ENCODE measurements at places on chromosomes 2 and 18.

DNA sequence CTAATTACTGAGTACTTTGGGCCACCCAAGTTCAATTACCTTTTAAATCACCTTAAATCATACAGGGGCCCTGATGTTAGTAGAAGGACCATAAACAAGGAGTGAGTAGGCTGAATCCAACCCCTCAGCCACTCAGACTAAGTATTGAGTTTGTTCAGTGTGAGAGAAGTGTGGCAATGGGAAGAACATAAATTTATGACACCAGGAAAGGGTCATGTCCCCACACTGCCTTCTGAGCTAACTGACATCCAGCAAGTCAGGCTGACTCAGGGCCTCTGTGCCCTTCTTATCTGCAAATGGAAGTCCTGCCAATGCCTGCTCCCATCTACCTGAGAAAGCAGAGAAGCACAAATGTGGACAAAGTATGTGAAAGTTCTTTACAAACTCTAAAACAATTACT lies 12.9 kb downstream of the PLEKHM3 start:
- no peak for DNase-seq

GRCh38 chr2:66111706-66112105 lies 323.2 kb upstream of the MEIS1 start:
- no peak for DNase-seq

- DNase-seq = no peak
Observed at GRCh38 chr2:109057686-109058085, 68.7 kb upstream of the EDAR start.

DNA sequence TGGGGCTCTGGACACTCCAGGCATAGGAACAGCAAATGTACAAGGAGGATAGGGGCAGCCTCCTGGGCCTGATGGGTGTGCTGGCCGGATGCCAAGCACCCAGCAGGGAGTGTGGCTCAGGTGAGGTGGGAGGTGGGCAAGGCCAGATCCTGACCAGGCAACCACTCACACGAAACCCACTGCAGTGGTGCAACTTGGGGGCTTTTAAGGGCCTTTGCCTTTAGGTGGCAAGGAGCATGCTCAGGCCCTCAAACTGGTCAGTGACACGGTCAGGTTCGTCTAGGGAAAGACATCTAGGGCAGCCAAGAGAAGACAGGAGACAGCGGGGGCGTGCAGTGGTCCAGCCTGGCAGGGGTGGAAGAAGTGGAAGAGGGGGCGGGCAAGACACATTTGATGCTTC lies 18.4 kb upstream of the TEX51 start:
- DNase-seq = no peak

GRCh38 chr2:64284751-64285150 lies 140.5 kb upstream of the PELI1 start:
- no peak for DNase-seq

- DNase-seq = no peak
Observed at GRCh38 chr2:25280051-25280687, 61.6 kb downstream of the DNMT3A start.

DNA sequence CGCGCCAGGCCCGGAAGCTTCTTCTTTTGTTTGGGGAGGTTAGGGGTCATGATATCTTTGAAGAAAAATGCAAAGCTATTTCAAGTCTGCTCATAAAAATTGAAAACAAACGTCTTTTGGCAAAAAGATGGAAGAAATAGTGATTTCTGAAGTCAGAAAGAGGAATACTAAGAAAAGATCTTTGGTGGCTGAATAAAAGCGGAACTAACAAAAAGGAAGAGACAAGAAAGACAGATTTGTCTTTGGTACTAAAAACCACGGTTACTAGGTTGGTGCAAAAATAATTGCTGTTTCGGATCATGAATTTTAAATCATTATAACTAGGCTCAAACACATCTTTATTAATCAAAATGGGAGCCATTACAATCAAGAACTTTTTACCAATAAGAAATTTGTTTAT lies 164.6 kb upstream of the TRIB2 start:
- no peak for DNase-seq

- DNase-seq = no peak
Observed at GRCh38 chr2:174495365-174496012, 8.7 kb upstream of the GPR155 start.

DNA sequence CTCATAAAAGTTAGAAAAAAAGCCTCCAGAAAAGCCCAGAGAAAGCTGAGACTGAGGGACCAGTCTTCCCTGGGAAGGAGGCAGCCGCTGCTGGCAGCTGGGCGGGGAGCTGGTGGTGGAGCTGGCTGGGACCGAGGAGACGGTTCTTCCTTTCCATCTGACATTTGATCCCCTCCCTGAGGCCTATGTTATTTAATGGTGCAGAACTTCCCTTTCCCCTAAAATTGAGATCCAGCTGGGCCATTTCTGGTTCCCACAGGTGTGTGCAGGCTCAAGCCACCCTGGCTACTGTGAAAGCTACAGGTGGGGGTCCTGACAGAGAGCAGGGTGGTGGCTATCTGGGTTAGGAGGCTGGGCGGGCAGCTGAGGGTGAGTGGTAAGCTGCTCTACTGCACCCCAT lies 81.5 kb upstream of the FZD7 start:
- DNase-seq = no peak

GRCh38 chr2:219451661-219452360 lies 17.2 kb downstream of the SPEG start:
- no peak for DNase-seq

- no peak for DNase-seq
Observed at GRCh38 chr18:41170346-41170745, 784.7 kb upstream of the PIK3C3 start.

DNA sequence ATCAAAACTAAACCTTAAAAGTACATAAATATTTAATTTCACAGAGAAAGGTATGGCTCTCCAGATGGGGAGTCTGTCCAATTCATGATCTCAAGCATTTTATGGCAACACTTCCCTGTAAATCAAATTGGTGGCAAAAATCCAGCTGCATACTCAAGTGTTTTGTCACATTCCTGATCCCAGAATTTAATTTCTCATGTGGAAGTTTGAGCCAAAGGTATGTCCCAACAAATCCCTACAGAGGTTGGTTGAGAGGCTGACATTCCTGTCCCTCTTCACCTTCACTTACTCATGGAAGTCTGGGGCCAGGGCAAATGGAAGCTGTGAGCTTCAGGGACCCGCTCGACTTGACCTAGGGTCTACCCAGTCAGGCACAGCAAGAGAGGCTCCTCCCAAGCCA lies 17.7 kb downstream of the KLF7 start:
- no peak for DNase-seq

DNA sequence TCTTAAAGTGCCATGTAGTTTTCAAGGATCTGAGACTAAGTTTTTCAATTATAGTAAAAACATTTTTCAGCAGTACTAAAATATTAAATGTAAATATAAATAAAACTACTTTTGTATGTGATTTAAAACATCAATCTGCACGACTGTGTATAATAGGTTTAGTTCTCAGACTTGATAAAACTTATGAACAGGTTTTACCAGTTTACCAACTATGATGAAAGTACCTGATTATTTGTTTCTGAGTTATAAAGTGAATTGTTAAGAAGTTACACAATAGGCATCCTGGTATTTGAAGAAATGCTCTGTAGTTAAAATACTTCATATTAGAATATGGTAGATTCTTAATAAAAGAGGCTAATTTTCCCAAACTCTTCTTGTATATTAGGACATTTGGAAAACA lies 14.8 kb downstream of the RELCH start:
- DNase-seq = no peak

GRCh38 chr2:226661789-226662545 lies 137.7 kb downstream of the IRS1 start:
- DNase-seq = no peak
